Activated naive CD4-positive, alpha-beta T cell (primary cell): ENCODE measurements at places on chromosomes 7 and 10.

DNA sequence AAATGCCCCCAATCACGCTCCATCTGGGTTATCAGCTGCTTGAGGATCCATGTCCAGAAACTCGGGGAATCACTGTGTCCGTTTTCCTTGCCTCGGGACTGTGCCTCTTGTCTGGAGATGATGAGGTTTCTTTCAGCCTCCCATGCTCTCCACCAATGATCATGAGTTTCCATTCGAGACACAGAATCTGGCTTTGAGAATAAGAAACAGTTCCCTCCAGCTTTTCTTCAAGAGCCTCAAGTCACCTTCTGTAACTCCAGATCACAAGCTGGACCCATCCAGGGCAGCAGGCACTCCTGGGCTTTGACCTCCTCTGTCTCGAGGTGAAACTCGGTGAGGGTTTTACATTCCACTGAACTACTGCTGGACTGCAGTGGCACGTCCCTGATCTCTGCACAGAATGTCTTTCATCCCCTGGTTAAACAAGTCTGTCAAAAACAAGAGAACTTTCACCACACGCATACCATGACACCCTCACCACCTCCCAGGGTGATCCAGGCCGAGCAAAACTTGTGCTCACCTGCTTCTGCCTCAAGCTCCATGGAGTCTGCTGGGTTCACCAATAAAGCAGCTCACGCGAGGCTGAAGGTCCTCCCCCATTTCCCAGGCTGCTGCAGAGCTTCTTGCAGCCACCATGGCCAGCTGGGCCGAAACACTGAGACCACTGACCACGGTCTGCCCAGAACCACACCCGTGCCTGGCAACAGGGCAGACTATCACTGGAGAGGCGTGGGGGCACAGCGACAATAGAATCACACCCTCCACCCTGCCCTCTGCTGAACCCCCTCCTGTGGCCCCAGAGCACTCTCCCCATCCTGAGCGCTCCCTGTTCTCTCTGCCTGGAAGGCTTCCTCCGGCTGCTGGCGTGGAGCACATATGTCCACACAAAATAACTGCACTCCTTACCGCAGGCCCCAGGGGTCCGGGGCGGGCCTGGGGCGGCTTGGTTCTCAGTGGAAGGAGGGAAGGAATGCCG lies 25.1 kb downstream of the MAT1A start:
- DNase-seq: no peak

- peak; percentile 9 for DNase-seq
These were observed 309.7 kb downstream of the CSTF2T start for GRCh38 chr10:51389415-51390321.

- no peak for DNase-seq
These were observed 635.6 kb upstream of the SORCS1 start for GRCh38 chr10:107800061-107800460.

DNA sequence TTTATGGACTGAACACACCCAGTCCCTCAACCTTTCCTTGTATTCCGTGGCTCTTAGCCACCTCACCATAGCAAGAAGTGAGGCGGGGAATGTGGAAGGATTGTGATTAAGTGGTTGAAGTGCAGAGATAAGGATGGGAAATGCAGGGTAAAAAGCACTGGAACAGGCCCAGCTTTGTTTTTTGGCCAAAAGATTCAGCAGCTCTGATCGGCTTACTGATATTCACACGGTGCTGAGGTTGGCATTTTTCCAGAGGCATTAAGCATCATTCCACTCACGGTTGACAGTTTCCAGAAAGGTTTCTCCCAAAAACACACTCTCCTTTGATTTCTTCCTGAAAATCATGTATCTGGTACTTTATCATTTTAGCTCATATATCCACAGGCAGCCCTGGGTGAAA lies 544.2 kb downstream of the CNTNAP2 start:
- no peak for DNase-seq

DNA sequence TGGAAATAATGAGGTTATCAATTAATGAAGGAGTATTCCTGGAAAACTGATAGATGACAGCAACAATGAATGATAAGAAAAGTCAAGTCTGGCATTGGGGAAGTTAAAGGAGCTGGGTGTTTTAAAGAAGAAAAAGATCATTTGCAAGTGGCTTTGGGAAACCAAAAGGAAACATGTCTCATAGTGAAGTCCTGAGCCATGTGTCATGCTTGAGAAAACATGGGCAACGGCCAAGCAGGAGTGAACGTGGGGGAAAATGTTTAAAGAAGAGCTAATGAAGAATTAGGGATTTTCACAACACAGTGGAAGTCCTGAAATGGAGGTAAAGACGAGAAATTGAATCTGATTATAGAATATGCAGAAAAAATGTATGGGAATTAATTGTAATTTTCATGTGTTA lies 1383.2 kb upstream of the CELF2 start:
- DNase-seq: no peak

GRCh38 chr7:92714280-92714679 lies 122.1 kb downstream of the CDK6 start:
- no peak for DNase-seq

DNA sequence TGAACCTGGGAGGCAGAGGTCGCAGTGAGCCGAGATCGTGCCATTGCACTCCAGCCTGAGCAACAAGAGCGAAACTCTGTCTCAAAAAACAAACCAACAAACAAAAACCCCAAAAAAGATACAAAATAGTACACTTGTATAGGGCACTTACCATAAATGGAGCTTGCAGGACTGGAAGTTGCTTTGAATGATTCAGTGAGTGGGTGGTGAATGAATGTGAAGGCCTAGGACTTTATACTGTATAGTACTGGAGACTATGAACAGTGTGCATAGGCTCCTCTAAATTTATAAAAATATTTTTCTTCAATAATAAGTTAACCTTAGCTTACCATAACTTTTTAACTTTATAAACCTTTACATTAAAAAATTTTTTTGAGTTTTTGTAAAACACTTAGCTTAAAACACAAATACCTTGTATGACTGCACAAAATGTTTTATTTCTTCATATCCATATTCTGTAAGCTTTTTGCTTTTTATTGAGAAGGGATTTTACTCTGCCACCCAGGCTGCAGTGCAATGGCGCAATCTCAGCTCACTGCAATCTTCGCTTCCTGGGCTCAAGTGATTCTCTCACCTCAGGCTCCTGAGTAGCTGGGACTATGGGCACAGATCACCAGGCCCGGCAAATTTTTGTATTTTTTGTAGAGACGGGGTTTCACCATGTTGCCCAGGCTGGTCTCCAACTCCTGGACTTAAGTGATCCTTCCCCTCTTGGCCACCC lies 6.9 kb upstream of the H2AZ2 start:
- DNase-seq: no peak

GRCh38 chr10:118968482-118968881 lies 61.0 kb upstream of the NANOS1 start:
- DNase-seq: no peak

DNA sequence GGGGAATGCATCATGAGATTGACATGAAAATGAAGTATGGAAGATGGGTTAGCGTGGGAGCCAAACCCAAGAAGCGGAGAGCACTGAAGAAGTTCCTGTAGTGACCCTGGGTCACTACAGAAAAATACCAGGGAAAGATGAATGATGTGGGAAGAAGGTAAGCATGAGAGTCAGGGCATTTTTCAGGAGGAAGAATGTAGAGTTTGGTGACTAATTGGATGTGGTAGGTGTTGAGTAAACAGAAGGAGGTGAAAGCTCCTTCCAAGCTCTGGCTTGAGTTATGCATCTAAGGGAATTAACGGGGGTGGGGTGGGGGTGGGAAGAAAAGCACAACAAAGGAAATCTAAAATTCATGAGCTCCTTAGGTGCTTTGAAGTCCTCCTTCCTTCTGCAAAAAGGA lies 238.1 kb upstream of the AOAH start:
- DNase-seq: no peak

DNA sequence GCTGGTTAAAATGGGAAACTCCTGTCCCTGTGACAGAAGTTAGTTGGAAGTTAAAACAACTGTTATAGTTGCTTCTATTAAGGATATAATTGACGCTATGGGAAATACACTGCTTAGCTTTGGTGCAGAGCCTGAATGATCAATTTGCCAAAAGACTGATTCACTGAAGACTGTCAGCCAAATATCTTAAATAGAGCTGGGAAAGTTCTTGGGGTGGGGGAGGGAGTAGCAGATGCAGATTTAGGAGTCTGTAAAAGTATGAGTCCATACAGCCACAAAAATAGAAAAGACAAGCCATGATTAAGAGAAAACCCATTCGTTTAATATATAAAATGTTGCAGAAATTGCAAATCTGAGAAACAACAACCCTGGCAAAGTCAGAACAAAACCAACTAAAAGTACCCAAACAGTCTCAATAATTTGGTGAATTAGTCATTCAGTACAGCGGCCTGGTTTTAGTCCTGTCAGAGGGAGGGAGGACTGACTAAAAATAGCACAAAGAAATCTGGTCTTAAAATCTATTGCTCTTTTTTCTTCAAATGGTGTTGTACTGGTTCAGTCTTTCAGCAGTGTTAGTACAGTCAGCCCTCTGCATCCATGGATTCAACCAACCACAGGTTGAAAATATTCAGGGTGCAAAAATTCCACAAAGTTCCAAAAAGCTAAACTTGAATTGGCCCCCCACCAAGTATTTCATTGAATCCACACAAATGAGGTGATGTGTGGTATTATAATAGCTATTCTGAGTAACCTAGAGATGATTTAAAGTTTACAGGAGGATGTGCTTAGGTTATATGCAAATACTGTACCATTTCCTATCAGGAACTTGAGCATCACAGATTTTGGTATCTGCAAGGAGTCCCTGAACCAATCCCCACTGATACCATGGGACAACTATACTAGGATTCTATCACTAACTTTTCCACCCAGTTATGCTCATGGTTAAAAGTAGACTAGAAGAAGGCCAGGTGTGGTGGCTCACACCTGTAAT lies 30.0 kb downstream of the STK17A start:
- no peak for DNase-seq

DNA sequence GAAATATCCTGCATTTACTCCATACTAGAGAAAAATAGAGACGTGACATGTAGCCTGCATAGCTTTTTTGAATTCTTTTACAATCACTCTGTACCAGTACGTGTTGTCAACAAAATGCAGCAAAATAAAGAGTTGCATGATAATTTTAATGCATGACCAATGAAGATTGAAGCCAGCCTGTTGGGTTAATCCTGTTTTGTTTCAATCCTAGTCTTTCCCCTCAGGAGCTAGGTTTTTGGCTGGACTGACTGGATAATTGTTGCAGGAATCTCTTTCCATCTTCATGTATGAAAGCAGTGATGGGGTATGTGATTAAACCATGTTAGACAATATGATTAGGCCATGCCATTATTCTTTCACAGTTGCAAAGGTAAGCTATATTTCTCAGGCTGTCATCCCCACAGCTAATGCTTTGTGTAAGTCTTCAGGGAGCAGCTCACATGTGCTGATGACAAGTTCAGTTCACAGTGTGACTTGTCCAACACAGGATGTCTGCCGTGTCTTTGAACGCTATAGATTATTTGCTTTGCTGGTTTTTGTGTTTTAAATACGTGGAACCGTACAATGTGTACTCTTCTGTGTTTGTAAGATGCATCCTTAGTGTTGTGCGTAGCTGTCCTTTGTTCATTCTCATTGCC lies 24.4 kb downstream of the PAPSS2 start:
- DNase-seq: no peak

DNA sequence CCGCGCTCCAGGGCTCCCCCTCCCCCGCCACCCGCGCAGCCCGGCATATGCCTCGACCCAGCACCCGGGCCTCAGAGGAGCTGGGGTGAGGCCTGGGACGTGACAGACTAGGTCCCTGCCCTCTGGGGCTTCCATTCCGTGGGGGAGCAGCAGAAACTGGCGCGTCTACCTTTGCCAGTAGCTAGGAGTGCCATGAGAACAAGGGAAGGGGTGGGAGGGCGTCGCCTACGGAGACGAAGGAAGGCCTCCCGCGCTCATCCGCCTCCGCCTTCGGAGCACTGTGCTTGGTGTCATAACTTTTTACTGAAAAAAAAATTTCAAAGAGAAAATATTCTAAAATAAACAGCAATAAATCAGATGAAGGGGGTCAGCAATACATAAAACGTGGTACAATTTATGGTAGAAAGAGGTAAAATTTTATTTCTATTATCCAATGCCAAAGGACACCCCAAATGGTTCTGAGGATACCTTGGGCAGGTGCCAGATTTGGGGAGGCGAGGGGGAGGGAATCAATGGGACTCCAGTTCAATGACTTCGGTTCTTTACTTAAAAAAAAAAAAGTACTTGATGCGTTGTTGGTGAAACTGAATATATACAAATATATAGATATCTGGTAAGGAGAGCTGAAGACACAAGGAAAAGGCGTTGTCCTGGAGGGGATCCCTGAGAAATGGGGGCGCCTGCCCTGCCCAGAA lies 35.1 kb upstream of the GRID1 start:
- DNase-seq: no peak

GRCh38 chr10:116974456-116975005 lies 30.5 kb downstream of the SHTN1 start:
- DNase-seq: no peak

GRCh38 chr10:68606918-68607317 lies 46.8 kb downstream of the TET1 start:
- DNase-seq: no peak

GRCh38 chr7:131021460-131021859 lies 287.5 kb upstream of the KLF14 start:
- DNase-seq: no peak

- DNase-seq: no peak
These were observed 3.6 kb upstream of the TBX20 start for GRCh38 chr7:35257251-35258124.

GRCh38 chr10:59934701-59935100 lies 28.3 kb upstream of the CCDC6 start:
- no peak for DNase-seq

- no peak for DNase-seq
These were observed 133.0 kb downstream of the PTPRN2 start for GRCh38 chr7:158454631-158455030.

- no peak for DNase-seq
These were observed 57.0 kb downstream of the DNAJC12 start for GRCh38 chr10:67780759-67781538.

GRCh38 chr10:121112579-121113384 lies 261.6 kb downstream of the WDR11 start:
- DNase-seq: no peak

DNA sequence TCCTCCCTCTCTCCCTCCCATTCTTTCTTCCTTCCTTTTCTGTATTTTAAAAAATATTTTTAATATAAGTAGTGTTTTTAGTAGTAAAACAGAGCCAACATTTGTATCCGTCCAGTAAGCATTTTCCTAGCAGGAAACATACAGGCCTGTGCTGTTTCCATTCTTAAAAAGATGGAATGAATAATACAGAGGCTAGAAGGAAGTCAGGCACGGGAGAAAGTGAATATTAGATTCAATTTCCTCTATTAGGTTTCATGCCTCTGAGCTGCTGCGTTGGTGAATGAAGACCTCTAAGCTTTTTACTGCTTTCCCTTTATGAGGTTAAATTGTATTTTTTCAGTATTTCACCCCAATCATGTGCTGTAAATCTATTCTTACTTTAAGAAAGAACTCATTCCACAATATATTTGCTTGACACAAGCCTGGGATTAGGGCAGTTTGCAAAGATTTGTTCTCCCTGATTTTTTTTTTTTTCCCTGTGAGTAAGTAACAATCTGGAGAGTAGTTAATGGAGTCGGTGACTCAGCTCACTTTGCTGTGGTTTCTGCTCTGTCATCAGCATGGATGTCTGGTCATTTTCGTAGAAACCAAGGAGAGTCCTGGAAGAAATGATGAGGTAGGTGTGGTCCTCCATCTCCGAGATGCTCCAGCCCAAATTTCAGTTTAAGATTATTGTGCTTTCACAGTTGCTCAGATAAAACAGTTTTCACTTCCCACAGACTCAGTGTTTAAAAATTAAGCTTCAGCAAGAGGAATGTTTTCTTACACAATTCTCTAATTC lies 76.1 kb upstream of the PITRM1 start:
- DNase-seq: no peak
